Right renal pelvis (tissue), 4 donors: ENCODE measurements at places on chromosomes 4 and X. TPM values are rescaled to one million over a fixed set of nuclear protein-coding genes. Genes with fewer than 3 reads are reported as not detected.

DNA sequence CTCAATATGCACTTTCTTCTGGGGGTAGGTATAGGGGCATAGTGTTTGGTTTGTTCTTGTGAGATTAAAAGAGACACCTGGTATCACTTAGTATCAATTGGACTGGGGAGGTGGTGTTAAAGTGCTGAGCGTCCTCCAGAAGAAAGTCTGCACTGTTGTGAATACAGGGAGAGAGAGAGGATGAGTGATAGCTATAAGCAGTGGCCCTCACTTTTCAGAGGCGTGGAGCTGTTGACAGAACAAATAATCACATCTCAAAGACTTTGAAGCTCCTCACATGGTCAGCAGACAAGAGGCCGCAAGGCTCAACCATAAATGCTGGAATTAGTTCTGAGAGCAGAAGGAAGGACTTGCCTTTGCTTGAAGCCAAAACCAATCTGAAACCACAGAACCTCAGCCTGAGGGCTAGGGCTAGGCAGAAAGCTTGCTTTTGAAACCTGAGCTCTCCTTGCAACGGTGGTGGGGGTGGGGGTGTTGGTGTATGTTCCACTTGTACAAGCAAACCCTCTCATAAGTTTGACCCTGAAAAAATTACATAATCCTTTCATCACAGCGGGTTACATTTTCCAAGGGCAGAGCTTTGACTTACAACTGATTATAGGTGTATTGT is 123.2 kb upstream of the SCML1 start:
- no peak for DNase-seq

- DNase-seq: no peak
Observed at GRCh38 chrX:103309860-103310554, 783 bp downstream of the BEX2 start.

DNA sequence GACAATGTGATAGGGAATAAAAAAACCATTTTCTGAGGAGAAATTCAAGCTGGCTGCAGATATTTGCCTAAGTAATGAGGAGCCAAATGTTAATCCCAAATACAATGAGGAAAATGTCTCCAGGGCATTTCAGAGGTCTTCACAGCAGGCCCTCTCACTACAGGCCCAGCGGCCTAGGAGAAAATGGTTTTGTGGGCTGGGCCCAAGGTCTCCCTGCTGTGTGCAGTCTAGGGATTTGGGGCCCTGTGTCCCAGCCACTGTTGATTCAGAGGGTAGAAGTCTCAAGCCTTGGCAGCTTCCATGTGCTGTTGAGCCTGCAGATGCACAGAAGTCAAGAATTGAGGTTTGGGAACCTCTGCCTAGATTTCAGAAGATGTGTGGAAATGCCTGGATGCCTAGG is 778.7 kb downstream of the CENPC start:
- no peak for DNase-seq

GRCh38 chr4:123350191-123350544 is 46.4 kb upstream of the SPRY1 start:
- no peak for DNase-seq

- DNase-seq: no peak
Observed at GRCh38 chr4:162456106-162456505, 292.3 kb upstream of the FSTL5 start.

DNA sequence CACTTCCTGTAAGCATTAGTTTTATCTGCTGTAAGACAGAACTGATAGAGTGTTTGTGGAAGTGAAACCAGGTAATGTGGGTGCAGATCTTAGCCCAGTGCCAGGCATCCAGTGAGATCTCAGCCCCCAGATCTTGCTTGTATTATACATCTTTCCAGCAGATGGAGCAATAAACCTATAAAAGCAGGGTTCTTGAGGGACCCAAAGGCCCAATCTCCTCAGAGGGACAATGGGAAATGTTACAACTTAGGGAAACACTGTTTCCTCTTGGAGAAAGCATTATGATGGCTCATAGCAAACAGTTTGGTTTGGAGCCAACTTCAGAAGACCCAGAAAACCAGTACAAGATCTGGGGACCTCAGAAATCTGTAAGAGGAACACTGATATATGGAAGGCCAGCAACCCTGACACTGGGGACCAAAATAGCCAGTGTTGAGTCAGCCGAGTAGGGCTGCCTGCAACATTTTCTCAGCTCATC is 206.3 kb downstream of the SLC7A11 start:
- DNase-seq: no peak

GRCh38 chr4:10673817-10674369 is 10.7 kb downstream of the CLNK start:
- DNase-seq: no peak

DNA sequence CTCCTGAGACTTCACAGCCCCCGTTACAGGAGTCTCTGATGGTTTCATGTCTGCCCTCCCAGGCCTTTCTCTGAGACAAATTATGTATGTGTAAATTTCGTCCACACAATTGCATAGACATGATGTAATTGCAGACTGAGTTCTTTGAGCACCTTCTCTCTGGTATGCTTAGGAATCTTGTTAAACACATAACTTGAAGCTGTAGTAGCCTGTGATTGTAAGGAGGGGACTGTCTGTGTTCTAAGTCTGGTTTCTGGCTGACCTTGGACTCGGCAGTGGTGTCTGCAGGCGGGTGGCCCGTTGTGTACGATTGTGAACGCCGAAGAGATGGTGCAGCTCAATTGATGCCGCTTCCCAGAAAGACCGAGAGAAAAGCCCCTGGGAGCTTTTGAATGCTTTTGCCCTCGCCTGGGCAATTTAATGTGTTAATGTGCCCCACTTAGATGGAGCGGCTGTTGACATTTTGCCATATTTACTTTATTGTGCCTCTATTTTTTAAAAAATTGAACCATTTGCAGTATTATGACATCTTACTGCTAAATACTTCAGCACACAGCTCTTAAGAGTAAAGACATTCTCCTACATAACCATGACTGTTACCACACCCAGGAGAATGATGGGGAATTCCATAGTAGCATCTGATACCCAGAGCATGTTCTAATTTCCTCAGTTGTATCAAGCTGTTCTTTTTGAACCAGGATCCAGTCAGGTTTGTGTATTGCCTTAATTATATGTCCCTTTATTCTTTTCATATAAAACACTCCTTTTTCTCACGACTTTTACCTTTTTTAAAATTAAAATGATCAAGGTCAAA is 58.4 kb upstream of the TADA2B start:
- no peak for DNase-seq

- DNase-seq: no peak
Observed at GRCh38 chr4:26227601-26228229, 93.1 kb upstream of the RBPJ start.

DNA sequence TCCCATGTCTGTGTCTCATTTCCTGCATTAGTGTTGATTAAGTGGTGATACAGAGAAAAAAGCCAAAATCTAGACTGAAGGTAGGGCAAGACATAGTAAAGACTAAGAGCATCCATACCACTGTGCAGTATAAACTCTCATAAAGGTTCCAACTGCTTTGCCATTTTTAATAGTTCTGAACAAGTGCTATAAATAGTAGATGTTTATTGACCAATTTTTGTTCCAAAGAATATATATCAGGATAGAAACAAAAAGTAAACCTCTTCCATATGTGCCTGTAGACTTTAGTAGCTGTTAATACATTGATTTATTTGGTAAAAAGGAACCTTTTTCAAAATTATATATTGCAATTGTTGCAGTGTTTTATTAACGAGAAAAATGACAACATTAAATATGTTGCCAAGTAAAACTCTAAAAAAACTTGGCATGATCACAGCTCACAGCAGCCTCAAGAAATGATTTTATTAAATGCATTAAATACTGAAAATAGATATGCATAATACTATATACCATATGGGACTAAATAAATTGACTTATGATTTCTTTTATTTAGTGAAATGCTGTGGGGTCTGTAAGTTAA is 22.3 kb upstream of the AASDH start:
- DNase-seq: no peak

- no peak for DNase-seq
Observed at GRCh38 chr4:2938906-2939305, 24.3 kb downstream of the NOP14 start.

DNA sequence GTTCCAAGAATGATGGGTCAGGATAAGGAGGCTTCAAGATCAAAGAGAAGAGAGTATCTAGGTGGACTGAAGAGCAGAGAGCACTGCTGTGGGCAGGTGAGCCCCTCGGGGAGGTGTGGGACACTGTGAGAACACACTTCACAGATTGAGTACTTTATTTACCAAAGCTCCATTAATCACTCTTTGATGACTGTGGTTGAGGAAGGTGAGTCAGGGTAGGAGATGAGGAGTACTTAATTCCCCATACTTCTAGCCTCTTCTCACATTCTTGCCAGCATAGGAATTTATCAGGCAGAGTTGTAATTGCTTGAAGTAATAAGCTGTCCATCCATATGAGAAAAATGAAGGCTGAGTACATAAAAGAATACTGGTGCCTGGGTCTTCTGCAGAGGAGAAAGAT is 375.3 kb downstream of the PCDH10 start:
- no peak for DNase-seq

DNA sequence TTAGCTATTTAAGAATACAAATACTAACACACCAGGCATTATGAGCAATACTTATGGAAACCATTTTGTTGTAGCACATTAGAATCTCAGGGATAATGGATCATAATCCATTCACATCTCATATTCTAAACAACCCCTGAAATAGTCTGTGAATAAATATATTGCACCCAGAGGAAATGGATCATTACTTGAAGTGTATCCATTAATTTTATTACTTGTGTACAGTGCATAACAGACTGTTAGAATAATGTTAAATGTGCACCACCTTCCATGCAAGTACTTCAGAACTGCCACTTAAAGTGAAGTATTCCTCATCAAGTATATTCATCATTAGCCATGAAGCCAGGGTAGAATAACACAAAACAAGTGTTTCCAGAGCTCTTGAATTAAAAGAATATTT is 715.5 kb downstream of the DMD start:
- DNase-seq: no peak

DNA sequence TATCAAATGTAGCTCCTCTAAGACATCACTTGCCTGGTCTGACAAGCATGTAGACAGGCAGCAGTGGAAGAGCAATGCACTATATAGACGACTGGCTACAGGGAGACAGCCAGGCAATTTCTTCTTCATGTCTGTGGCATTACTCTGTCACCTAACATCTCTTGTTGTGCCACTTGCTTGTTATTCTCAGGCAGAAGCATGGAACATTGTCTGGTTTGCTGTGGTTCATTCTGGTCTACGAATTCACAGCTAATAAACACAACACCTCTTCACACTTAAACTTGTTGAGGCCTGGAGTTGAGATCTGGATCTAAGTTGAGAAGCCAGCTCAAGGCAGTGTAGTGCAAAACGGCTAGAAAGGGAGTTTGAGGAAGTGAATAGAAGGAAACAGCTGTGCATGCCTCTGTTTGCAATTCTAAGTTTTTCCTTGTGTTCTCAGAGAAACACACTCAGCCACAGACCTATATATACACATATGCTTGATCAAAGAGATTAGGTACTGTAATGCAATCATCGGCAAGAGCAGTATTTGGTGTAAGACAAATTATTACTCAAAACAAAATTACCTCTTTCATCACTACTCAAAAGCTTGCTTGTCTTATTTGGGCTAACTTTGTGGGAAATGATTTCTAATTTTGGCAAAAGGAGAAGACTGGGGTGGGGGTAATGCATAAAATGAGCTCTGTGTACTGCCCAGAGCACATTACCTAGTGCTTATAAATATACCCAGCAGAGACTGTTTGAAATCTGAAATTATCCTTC is 243.8 kb downstream of the PPP3CA start:
- no peak for DNase-seq

IGSF1 gene
- polyA plus RNA-seq: 22.9 TPM

SYN1 gene
- polyA plus RNA-seq: 6.2 TPM

SOWAHB gene
- polyA plus RNA-seq: 5.4 TPM

DUSP21 gene
- polyA plus RNA-seq: not detected
